K562 (cell line): ENCODE measurements at places on chromosomes 2 and 18.

- DNase-seq = peak; percentile 3
These were observed 51.8 kb upstream of the RAB27B start for GRCh38 chr18:54776282-54776977.

- no peak for DNase-seq
These were observed 594.1 kb downstream of the LRRTM4 start for GRCh38 chr2:76928026-76928425.

DNA sequence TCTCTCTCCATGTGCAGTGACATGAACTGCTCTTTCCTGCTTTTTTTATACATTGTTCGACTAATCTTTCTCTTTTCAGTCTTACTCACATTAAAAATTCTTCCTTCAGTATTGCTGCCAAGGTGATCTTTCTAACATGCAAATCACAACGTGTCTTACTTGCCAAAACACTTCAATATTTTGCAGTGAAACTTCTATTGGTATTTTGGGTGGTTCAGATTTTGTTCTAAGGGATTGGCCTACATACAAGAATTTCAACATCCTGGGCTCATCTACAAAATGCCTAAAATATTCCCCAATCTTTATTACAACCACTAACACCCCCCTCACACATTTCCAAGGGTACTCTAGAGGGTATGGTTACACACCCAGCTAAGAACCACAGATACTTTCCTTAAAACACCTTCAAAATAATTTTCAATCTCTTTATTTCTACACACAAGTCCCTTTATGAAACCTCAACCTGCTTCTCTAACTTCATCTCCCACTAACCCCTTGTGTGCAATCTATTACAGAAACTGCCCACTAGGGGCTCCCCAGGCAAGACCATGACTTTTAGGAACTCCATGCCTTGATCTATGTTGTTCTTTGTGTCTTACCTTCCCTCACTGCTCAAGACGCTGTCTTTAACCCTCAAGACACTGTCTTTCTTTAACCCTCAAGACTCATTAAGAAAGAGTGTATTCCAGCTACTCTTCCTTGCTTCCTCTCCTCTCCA, 50.9 kb downstream of the COL3A1 start:
- peak; percentile 5 for DNase-seq

GRCh38 chr18:55088561-55088960, 129.3 kb upstream of the CCDC68 start:
- no peak for DNase-seq

DNA sequence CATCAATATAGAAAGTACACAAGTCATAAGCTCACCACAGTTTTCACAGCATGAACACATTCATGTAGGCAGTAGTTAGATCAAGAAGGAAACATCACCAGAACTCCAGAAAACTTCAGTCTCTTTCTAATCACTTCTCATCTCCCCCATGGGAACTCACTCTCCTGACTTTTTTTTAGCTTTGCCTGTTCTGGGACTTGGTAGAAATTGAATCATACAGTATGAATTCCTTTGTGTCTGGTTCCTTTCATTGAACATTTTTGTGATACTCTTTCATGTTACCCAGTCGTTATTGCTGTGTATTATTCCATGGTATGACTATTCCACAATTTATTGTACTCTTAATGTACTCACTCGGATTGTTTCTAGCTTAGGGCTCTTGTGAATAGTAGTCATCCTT, 160.2 kb downstream of the TAF4B start:
- DNase-seq = no peak

DNA sequence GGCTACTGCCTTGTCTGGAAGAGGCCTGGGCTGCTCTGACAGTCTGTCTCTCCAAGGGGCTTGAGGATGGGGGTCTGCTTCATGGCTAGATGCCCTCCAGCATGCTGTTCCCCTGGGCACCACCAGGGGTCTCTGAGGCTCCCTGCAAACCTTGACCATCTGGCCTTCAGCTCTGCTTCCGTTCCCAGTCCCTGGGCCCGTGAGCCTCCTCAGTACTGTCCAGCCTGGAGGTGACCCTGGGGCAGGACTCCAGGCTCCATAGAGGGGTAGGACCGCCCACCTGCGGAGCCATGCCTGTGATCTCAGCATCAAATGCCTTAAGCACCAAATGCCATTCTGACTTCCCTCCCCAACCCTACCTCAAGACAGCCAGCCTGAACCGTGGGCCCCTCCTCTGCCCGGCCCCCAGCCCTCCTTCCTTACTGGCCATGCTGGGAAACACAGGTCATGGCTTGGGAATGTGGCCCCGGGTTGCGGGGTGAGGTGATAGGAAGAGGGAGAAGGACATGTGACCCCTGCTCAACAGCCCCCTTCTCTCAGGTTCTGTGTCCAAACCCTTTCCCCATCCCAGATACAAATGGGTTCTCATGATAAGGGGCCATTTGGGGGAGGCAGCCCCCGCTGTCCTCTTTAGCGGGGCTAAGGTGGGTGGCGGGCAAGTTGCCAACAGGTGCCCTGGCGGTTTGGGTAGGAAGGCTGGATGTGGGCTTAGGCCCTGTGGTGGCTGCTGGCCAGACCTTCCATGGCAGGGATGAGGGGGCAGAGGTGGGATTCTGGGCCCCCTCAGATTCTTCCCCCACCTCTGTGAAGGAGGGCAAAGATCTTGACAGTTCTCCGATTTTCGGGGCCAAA, 25.0 kb downstream of the SPEG start:
- DNase-seq = peak; percentile 72
